ENCODE measurements at places on chromosomes 11 and 22.

DNA sequence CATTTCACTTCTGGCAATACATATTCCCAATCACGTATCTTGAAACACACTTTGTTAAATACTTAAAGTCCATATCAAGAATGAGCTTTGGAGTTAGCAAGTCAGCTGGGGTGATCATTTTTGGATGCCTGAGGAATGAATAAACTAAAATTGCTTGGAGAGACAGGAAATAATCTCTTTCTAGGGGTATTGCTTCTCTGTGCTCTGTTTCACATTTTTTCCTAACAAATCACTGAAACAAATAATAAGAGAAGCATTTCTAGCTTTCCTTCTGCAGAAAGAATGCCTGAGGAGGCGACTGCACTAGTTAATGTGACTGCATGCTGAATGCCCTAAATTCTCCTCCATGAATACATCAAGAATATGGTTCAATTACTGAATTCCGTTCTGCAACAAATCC is 541.4 kb upstream of the CCDC90B start:
- DNase-seq: no peak

GRCh38 chr11:10891151-10891720 is 33.4 kb upstream of the ZBED5 start:
- DNase-seq: no peak

GRCh38 chr11:57584341-57584740 is 13.1 kb upstream of the SERPING1 start:
- no peak for DNase-seq

DNA sequence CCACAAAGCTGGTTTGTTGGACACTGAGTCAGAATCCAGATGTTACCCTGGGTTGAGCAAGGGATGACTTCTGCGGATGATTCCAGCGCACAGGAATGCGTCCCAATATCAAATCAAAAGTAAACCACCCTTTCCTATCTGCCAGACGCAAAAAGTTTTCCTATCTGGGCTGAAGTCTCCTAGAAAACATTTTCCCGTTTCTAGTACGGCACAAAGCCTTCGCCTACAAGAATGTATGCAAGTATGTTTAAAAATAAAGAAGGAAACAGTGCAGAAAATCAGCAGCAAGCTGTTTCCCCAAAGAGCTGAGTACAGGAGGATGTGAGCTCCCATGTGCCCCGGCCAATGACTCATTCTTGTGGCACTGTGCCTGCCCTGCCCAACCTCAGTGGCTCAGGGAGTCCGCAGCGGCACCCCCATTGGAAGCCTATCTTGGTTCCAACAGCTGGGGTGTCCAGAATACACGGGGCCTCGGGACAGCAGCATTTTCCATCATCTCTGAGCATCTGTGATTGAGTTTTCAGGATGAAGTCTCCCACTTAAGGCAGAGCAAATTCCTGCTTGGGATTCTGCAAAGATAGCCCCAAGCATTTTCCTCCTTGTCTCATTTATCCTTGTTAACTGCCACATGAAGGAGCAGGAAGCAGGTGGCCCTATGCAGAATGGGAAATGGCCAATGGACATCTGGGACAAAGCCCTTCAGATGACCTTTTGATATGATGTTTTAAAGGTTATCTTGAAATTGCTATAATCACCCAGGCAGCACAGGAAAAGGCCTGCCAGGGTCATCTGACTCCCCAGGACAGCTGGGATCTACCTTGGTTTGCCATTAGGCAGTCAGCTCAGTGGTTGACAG is 17.5 kb downstream of the KCNJ5 start:
- no peak for DNase-seq

DNA sequence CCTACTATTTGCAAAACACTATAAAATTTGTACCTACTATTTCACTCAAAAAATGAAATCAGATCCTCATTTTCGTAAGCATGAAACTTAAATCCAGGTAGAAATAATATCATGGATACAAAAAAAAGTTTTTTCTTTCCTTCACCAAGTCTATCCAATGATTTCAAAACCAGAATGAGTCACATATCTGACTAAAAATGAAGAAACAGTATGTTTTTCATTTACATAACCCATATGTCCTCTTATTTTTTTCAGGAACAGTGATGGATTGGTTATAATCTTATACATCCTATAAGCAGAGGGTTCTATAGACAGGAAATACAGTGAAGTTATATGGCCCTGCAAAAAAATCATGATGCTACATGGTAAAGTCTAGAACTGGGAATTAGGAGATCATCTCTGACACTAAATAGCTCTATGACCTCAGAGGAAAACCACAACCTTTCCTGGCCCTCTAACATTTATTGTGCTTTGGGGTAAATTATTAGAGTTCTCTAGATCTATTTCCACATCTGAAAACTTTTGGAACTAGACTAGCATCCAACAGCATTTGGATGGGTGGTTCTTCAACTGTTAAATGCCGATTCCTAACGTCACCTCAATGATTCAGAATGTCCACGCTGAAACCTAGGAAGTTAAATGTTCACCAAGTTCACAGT is 10.9 kb downstream of the MTMR2 start:
- no peak for DNase-seq

GRCh38 chr11:74473382-74474173 is 6.2 kb upstream of the KCNE3 start:
- DNase-seq: no peak

GRCh38 chr11:46391186-46391577 is 394 bp downstream of the CHRM4 start:
- no peak for DNase-seq

DNA sequence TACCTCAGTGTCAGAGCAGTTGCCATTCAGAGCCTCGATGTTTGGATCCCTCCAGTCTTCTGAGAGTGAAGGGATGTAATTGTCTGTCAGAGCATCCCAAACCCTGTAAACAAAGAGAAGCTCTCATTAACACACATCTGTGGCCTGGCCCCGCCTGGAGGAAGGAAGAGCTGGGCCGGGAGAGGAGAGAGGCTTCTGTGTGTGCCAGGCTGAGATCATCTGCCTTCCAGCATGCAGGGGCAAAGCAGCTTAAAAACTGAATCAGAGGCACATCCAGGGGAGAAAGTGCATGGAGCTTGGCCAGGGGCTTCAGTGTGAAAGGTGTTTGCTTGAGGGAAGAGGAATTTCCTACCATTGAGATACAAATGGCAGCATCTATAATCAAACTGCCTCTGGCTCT is 14.5 kb downstream of the FEZ1 start:
- DNase-seq: no peak

- no peak for DNase-seq
Measured at GRCh38 chr11:65553301-65554001, 4.7 kb downstream of the LTBP3 start.

- DNase-seq: no peak
Measured at GRCh38 chr11:72157131-72157530, 21.6 kb downstream of the FOLR3 start.

DNA sequence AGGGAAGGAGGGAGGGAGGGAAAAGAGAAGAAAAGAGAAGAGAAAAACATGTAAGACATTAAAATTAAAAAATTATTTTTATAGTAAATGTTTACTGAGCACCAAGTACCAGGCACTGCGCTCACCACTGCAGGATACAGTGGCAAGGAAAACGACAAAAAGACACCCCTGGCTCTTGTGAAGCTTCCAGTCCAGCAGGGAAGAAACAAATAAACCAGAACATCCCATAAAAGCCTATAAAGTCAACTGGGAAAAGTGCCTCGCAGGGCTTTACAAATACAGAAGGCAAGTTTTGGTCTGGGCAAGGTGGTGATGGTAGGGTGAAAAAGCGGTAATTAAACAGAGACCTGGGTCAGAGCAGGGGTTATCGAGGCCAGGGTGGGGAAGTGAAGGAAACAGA is 33.6 kb downstream of the LARGE1 start:
- no peak for DNase-seq

- DNase-seq: peak; percentile 38
Measured at GRCh38 chr11:57751676-57752253, at the start of gene BTBD18. Gene BTBD18 (minus strand): TSS chr11:57751819. CDS start chr11:57751188, 631 bp downstream.

GRCh38 chr11:93393386-93393785 is 62.8 kb downstream of the DEUP1 start:
- no peak for DNase-seq

- DNase-seq: peak; percentile 62
Measured at GRCh38 chr11:82858556-82859091, 41.6 kb downstream of the PRCP start.

DNA sequence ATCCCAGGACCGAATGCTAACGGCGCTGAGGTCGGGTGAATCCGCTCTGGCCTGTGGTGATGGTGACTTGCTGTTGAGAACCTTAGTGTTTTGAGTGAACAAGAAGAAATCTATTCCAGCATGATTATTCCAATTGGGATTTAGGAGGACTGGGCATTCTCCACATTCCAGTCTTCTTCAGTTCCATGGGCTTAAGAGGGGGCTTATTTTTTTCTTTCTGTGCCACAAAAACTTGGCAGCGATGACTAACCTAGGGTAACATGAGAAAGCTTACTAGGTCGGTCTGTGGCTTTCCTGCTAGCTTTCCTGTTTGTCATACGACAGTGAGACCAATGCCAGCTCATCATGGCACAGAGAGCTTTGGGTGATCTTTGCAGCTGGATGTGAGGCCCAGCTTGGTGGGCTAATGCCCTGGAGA is 62.9 kb upstream of the ATXN10 start:
- peak; percentile 31 for DNase-seq

DNA sequence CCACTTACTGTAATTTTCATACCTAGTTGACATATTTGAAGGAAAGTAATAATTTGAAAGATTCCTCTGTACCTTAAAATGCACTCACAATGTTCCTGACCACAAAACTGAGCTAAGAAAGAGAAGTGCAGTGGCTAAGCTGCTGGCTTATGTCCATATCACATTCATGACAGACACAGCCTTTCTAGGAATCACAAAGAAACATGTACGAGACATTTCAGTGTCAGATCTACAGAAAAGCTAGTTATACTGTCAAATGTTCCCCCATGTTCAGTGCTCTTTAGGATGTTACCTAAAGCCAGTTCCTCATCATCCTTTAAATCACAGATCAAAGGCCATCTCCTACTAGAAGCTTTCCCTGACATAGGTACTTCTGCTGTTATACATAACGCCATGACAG is 142.2 kb upstream of the C11orf58 start:
- DNase-seq: no peak

- no peak for DNase-seq
Measured at GRCh38 chr11:93659841-93660240, 1.6 kb upstream of the CEP295 start.

GRCh38 chr11:69148806-69149205 is 6.9 kb upstream of the SMIM38 start:
- no peak for DNase-seq

- DNase-seq: no peak
Measured at GRCh38 chr11:72203163-72203562, 11.2 kb downstream of the FOLR1 start.

GRCh38 chr11:14635546-14635945 is 8.1 kb upstream of the PDE3B start:
- DNase-seq: no peak

GRCh38 chr22:19559324-19559811 is 35.2 kb upstream of the CLDN5 start:
- DNase-seq: no peak

- DNase-seq: no peak
Measured at GRCh38 chr11:75814363-75814676, 690 bp upstream of the UVRAG start.

DNA sequence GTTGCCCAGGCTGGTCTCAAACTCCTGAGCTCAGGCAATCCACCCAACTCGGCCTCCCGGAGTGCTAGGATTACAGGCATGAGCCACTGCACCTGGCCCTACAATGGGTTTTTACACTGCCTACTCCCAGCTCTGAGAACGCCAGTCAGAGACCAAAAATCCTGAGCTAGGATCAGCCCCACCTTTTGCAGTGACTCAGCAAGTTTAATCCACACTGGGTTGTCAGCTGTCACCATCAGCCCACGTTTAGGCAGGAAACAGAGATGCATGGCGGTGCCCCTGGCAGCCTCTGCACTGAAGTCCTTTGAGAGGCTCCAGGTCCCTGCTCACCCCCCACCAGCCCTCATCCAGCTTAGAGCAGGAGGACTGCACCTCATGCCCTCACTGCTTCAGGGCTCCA is 117.6 kb downstream of the ARHGAP8 start:
- DNase-seq: no peak

- no peak for DNase-seq
Measured at GRCh38 chr22:48051796-48052620, 1289.6 kb downstream of the TBC1D22A start.

GRCh38 chr11:86183694-86184093 is 60.9 kb upstream of the EED start:
- DNase-seq: no peak

DNA sequence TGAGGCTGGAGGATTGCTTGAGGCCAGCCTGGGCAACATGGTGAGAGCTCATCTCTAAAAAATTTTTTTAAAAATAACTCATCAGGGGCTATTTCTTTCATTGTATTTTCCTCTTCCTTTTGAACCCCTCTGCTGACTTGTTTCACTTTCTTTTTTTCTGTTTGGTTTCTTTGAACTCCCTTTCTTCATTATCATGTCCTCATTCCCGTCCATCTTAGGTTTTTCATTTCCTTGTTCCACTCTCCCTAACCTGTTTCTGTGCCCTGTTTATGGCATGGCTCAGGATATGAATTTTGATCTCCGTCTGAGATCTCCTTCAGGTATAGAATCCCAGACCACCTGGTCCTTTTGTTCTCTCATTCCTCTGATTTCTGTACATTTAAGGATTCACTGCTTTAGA is 12.5 kb downstream of the MARK2 start:
- DNase-seq: no peak

DNA sequence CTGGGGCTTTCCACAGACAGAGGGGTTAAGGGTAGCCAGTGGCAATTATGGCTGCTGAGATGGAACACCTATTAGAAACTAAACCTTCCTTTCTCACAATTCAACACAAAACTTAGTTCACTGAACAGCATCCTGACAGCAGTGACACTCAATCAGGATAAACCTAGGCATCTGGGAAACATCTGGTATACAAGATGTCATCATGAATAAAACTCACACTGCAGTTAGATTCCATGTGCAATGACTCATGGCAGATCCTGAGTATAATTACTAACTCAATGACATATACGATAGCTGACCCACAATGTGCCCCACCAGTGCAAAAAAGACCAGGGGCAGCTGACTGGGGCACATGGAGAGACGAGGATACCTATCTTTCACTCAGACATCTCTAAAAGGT is 17.7 kb downstream of the RBFOX2 start:
- no peak for DNase-seq

DNA sequence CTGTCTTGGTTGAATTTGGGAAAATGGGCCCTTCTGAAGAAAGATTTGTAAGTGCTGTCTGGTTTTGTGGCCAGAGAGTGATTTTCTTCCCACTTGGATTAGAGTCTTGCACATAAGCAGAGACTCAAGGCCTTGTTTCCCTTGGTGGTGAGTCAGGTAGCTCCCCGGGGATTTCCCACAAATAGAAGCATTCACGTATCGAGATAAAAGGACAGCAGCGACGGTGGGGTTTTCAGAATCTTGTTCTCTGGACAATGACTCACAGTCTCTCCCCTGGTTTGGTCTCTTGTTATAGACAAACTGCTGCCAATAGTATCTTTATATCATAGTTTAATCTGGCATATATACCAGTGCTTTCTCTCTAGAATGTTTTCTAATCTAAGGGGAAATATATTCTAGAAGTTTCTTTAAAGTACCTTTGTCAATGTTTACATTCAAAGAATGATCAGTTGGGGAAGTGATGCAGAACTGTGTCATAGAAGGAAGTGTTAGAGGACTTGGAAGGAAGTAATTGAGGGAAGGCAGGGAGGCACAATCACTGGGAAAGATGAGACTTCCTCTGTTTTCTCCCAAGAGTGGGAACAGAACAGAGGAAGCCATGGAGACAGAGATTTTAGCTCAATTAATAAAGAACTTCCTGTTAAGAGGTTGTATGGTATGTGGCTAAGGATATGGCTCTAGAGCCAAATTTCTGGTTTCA is 18.1 kb downstream of the POLA2 start:
- DNase-seq: peak; percentile 78

GRCh38 chr22:19786264-19786585 is 25.6 kb downstream of the TBX1 start:
- no peak for DNase-seq

- DNase-seq: no peak
Measured at GRCh38 chr11:60307507-60308195, 19.4 kb upstream of the MS4A6E start.
